ENCODE measurements at places on chromosomes 6 and 20.

DNA sequence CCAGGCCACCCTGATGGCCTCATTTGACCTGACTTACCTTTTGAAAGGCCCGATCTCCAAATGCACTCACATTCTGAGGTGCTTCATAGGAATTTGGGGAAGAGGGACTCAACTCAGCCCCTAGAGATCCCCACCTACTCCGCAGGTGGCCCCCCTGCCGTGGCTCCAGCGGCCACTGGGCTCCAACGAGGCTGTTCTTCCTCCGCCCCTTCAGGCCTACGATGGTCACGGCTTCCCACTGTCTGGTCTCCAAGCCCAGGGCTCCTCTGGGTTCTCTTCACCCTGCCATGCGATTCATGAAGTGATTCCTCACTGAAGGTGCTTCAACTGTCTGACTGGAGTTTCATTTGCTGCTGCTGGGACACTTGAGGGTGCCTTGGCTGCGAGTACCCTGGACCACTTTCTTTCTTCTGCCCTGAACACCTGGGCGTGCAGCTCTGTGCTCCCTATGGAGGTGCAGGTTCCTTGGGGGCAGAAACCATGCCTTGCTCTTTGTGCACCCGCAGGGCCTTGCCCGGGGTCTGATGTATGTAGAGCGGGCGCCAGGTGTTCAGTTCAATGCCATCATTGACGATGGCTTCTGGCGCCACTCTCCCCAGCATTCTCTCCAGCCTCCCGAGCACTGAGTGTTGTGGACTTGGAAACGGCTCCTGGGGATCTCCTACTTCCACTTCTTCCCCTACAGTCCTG lies 10.0 kb upstream of the DUSP22 start:
- no peak for DNase-seq

- no peak for DNase-seq
These were observed 14.0 kb downstream of the GCNT2 start for GRCh38 chr6:10535193-10535592.

DNA sequence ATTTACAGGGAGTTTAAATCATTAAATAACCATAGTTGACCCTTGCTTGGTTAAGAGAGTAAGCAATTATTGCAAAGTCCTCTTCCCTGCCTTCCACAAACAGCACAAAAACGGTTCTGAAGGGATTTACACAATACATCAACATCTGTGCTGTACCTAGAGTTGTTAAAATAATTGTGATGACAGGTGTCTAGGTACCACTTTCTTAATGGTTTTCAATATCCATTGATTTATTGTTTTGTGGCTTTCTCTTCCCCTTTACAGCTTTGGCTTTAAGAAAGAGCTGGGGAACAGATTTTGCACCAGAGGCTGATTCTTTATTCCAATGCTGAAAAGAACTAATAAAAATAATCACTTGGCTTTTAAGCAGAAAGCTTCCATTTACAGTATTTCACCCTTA lies 598 bp upstream of the SOX4 start:
- DNase-seq, result no peak

- no peak for DNase-seq
These were observed 640.2 kb upstream of the MMS22L start for GRCh38 chr6:97923249-97923648.

DNA sequence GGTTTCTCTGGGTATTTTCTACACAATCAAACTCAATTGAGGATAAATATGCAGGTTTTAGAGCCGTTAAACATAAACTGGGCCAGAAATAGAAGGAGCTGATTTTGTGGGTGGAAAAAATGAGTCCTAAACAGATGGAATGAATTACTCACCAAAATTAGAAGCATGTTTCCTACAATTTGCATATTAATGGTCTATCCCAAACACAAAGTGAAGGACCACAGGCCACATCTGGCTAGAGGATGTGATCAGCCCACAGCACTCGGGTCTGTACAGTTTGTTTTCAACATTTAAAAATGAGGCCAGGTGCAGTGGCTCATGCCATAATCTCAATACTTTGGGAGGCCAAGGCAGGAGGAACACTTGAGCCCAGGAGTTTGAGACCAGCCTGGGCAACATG lies 296.3 kb downstream of the PREX1 start:
- DNase-seq, result no peak

- DNase-seq, result no peak
These were observed 12.0 kb downstream of the CEBPB start for GRCh38 chr20:50202677-50203076.

DNA sequence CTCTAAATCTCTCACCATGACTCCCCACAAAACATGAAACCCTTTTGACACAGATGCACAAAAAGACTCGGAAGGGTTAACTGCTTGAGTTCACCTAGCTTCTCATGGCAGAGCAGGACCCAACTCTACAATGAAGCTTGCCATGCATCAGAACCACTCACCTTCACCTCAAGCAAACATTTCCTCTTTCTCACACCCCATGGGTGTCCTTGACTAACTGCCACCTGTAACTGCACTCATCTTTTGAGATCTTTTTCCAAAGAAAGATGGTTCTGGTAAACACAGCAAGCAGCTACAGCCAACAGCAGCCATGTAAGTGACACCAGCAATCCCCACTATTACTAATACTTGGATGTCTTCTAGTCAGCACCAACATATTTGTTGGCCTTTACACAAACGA lies 76.5 kb downstream of the EFHC1 start:
- no peak for DNase-seq

- no peak for DNase-seq
These were observed 98.5 kb upstream of the TMEM170B start for GRCh38 chr6:11439017-11439420.

DNA sequence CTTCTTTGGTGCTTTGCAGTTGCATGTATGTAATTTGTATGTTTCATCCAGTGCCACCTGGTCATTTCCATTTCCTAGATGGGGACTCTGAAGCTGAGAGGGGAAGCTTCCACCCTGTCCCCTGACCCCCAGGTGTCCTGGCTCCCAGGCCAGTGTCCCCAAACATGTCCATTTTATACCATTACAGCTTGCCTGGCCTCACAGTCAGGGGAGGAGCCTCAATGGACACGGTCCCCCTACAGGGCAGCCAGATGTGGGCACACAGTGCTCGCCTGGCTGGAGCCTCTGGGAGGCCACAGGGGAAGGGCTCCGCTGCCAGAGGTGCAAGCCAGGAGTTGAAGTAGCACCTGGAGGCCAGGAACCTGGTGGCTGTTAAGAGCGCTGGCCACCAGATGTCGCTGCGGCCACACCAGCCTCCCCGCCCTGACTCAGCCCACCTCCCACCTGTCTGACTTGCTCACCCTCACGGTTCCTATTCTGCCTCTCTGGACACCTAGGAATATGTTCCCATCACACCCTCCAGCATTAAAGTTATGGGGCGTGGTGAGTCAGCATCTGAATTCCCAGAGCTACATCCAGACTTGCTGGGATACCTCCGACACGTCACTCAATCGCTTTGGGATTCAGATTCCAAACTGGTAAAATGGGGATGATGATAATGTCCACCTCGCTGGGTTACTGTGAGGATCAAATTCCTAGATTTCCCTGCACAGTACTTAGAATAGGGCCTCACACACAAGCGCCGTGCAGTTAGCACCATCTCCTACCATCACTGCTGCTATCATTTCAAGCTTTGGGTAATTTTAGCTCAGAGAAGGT lies 107.4 kb downstream of the SULF2 start:
- peak; percentile 69 for DNase-seq

- DNase-seq, result no peak
These were observed 69.2 kb upstream of the CDYL start for GRCh38 chr6:4707011-4707410.

DNA sequence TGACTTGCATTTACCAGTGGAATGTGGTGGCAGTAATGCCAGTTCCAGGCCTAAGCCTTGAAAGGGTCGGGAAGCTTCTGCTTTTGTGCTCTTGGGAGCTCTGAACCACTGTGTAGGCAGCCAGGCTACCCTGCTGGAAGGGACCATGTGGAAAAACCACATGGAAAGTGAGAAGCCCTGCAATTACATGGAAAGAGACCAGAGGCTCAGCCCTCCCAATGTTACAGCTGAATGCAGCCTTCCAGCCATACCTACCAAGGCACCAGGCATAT lies 14.9 kb upstream of the KCNB1 start:
- no peak for DNase-seq

GRCh38 chr20:45792317-45793118 lies 764 bp downstream of the DNTTIP1 start:
- DNase-seq, result peak; percentile 21

DNA sequence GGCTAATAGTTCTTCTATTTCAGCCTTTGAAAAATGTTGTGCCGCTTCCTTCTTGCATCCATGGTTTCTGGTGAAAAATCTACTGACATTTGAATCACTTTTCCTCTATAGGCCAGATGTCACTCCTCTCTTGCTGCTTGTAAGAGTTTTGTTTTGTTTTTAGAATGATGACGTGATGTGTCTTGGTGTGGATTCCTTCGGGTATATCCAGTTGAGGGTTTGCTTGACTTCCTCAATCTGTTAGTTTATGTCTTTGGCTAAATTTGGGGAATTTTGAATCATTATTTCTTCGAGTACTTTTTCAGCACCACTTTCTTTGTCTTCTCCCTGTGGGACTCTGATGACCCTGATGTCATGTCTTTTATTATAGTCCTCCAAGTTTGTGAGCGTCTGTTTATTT lies 175.5 kb downstream of the MYLK4 start:
- no peak for DNase-seq

GRCh38 chr6:112909781-112910180 lies 562.7 kb downstream of the RFPL4B start:
- DNase-seq, result no peak

DNA sequence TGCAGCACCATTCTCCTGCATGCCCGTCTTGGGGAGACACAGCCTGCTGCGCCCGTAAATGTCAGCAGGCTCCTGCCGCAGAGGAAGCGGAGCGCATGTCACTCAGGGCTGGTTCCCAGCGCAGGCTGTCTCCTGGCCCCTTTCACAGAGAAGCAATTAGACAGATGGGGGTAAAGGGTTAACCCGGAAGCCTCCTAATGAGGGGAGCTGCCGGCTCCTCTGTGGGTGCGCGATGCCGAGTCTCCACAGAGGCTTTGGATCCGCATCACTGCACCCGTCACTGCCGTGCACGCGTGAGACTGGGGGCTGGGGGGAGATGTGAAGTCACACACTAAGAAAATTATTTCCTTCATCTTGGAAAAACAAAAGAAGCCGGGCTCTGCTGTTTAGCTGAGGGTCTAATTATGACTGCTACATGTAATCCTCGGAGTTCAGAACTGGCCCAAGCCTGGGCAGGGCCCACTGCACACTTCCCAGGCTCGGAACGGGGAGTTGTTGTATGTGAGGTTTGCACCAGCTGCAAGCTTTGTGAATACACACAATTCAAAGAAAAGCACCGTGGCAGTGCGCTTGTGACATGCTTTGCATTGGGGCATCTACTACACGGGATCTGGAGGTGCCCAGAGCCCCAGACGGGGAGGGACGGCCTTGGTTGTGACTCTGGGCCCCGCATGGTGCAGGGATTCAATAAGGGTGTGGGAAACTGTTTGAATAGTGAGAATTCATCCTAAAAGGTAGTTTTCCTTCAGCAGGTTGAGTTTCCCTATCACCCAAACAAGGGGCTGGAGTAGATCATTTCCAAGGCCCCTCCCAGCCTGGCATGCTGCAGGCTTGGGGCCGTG lies 331.6 kb downstream of the TAF4 start:
- DNase-seq, result no peak

DNA sequence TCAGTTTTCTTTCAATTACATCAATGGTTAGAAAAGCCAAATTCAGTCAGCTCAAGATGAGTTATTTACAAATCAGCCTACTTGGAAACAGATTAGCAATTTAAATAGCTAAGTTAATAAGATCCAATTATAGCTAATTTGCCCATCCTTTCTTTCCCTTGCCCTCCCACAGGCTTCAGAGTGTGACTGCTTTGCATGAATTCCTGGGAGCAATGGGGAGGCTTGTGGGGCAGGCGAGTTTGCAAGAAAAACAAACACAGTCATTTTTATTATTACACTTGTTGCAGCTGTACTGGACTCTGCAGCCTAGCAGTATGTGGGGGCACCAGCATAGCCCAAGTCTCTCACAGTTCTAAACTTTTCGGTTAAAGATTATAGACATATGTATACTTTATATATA lies 219.0 kb downstream of the NKAIN2 start:
- DNase-seq, result no peak

DNA sequence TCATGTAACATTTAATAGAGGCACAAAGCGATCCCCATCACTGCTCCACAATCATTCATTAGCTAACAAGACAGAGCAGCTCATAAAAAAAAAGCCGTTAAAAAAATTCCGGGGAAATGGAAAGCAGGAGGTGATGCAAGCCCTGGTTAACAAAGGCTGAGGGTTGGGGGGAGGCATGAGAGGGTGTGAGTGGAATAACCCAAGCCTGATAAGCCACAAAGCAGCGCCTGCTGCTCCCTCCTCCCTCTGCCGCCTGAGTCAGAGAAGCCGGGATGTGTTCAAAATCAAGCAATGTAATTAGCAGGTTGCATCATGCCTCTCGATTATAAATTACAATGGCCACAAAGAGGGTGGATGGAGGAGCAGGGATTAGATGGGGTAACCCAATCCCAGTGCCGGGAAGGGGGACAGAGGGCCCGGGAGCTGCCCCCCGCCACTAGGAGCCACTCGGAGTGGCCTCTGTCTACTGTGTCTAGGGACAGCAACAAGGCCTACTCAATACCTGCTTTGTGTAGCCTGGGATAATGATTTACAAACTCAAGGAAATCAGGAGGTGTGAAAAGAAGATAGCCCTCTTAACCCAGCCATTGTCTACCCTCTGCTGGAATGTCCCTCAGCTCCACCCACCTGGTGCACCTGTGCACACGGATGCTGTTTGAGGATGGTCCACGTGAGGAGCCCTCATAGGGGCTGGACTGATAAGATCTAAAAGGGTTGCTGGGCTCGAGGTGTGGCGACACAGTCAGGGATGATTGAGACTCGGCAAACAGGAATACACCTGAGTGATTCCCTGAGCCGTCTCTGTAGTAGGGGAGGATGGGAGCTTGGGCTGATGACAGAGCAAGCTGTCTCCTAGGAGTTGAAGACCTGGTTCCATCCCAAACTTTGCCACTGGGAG lies 156.9 kb downstream of the VEGFA start:
- DNase-seq, result no peak

Measured in stimulated activated CD4-positive, alpha-beta T cell treated with anti-CD3 and anti-CD28 coated beads, Interleukin-4, amount 100 ng/mL, for 24 hours (primary cell).